ENCODE measurements at places on chromosomes 6 and 20. TPM values are rescaled to one million over a fixed set of nuclear protein-coding genes. Genes with fewer than 3 reads are reported as not detected.

CNR1 gene
- 1.3 TPM for total RNA-seq

ZNF334 gene
- under 0.01 TPM for total RNA-seq

NKX2-2 gene
- total RNA-seq, result not detected

PPIL6 gene
- 0.57 TPM for total RNA-seq

MATN4 gene
- total RNA-seq, result not detected

APOM gene
- 0.65 TPM for total RNA-seq

OPRM1 gene
- total RNA-seq, result not detected

Measured in vein endothelial cell (primary cell).